ENCODE measurements at places on chromosomes 2 and 18.

DNA sequence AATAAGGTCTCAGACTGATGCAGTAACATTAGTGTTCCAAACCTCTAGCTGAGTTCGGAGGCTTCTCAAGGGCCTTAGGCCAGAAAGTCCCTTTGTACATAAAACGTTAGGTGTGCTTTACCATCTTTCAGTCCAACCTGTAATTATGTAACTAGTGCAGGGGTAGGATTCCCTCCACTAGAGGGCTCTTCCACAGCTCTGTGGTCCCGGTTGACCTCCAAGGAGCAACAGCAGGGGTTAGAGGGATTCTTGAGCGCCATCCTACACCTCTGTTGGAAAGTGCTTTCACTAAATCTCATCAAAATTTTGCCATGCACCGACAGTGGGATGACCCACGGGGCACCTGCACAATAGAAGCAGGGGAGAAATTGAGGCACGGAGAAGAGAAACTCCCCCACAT, 155.8 kb upstream of the LRP1B start:
- DNase-seq, result no peak

DNA sequence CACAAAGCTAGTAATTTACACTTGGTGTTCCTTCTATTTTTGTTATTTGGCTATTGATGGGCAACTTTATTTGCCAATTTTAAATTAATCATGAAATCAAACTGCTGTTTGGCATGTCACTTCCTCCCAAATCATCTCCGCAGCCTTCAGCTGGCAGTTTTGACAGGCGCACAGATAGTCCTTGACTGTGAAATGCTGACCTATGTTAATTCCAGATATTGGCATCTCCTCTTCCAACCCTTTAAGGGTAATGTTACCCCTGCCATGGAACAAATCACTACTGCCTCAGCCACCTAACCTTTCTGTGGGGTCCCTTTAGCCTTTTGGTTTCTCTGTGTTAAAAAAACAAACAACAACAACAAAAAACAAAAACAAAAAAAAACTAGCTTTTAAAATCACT, 182.4 kb upstream of the TANK start:
- DNase-seq, result no peak

- no peak for DNase-seq
These were observed 791.9 kb upstream of the SOX11 start for GRCh38 chr2:4900242-4900641.

- no peak for DNase-seq
These were observed 537.8 kb downstream of the LRRTM4 start for GRCh38 chr2:76984359-76984758.

DNA sequence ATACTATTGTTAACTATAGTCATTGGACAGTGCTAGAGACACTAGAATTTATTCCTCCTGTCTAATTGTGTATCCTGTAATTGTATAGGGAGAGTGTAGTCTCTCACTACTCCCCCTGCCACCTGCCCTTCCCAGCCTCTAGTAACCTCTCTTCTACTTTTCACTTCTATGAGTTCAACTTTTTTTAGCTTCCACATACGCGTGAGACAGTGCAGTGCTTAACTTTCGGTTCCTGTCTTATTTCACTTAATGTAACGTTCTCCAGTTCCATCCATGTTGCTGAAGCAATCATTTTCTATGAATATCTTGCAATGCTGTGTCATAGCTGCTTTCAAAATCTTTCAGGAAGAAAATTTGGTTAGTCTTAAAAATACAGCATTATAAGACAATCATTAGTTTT, 22.8 kb upstream of the RUFY4 start:
- DNase-seq, result no peak

DNA sequence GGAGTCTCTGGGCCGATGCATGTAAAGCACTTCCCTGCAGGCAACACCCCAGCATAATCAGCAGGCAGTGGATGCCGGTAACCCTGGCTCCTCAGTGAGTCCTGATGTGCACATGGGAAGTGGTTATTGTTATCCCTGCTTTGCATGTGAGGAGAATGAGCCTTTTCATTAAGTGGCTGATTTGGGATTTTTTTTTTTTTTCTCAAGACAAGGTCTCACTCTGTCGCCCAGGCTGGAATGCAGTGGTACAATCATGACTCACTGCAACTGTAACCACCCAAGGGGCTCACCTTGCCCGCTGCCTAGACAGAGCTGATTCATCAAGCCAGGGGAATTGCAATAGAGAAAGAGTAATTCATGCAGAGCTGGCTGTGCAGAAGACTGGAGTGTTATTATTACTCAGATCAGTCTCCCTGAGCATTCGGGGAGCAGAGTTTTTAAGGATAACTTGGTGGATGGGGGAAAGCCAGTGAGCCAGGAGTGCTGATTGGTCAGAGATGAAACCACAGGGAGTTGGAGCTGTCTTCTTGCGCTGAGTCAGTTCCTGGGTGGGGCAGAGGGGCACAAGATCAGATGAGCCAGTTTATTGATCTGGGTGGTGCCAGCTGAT, 95.4 kb downstream of the SOCS6 start:
- DNase-seq, result no peak

DNA sequence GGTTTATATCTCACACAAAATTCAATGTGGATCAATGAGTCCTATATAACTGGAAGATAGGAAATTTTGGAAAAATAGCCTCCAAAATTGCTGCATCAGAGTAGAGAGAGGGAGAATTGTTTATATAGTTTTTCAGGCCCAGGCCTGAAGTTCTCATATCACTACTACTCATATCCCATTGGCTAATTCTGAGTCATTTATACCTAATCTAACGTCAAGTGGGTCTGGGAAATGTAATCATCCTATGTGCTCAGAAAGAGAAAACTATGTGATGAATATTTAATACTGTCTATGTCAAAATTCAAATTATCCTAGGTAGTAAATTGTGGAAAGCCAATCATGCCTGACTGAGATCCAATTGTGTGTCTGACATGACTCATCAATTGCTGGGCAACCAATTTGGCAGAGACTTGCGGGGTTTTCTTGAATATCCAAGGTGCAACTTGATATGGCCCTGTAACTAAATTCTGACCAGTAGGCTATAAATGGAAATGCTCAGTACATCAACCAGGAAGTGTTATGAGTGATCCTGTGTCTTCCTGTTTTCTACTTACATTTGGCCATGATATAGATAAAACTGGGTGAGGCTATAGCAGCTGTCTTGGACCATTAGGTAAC, 744.4 kb downstream of the KCNJ3 start:
- no peak for DNase-seq

DNA sequence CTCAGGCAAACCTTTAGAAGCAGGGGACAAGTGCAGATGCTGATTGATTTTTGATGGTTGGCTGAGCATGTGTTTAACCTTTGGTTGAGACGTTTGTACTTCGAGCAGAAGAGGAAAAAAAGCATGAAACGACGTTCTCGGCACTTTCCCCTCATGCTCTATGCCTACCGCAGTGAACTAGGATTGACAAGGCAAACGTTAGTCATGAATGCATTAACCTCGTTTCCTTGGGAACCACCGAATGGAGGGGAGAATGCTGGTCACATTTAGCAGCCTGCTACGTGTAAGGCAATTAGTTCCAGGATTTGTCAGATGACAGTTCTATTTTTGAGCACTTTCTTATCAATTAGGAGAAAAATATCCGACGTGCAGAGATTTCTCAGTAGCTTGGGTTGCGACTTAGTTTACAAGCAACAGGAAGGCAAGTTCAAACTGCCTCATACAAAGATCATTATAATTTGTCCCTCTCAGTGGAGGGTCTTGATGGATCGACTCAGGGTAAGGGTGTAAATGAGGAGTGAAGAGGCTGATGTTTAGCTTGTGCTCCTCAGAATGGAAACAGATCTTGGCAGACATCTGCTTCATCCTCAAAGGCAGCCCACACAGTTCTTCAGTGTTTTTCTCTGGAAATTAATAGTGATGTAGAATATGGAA, 47.4 kb upstream of the GPR45 start:
- no peak for DNase-seq

DNA sequence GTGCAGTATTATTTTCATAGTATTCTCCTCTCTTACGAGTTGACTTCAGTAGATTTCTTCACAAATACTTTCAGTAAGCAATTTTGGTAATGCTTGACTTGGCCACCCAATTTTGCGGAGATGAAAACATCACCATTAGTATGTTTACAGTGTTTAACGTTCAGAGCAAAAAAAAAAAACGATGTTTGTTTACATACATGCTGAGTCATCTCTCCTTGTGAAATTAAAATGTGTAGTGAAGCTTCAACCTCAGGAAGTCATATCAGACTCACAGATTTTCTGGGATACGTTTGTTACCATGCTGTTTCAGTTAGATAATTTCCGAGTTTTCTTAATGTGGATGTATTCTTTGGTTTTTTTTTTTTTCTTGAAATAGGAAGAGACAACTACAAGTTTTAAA, 100.1 kb downstream of the CTNNA2 start:
- no peak for DNase-seq

DNA sequence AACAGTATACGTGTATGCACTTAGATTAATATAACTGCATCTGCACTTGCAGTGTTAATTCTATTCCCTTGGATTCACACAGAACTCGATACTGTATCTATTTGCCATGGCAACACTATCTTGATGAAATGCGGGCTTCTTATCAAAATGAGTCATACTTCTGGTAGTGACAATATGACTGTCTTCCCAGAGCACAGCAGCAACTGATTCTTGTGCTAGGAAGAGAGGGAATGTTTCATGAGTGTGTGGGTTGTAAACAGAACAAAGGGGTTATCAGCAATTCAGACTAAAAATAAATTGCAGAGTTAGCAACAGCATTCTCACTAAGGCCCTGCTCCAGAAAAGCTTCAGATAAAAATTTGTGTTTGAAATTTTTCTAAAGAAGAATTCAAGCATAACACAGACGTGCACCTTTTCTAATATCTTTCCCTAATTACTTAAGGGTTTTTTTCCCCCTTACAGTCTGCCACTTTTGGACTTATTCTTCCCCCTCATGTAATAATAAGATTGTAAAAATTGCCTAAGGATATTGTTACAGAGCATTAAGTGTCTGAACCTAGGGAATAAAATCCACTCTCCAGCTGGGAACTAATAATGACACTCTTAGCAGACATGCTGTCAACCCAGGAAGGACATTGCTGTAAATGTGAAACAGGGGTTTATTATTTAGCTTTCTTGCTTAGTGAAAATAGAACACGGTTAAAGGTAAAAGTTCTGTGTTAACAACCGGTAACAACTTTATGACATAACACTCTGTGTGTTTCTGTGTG, 99.9 kb upstream of the SLC38A11 start:
- DNase-seq, result no peak

- DNase-seq, result no peak
These were observed 141.1 kb downstream of the CSRNP3 start for GRCh38 chr2:165610591-165611029.

DNA sequence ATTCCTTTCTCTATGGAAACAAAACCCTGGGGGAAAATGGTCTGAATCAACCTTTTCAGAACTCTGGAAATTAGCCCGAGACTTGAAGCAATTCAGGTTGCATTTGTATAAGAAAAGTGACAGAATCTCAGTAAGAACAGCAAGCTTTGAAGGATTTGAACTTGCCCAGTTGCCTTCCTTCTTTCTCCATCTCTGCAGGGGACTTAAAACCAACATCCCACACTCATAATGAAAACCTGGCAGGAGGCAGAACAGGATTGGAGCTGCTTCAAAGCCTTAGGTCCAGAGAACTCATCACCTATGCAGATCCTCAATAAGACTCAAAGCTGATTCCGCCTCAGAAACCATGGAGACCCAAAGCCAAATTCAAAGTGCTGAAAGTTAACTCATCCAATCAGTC, 790.5 kb upstream of the ID2 start:
- no peak for DNase-seq

GRCh38 chr18:31101183-31102024, 817 bp downstream of the DSC2 start:
- DNase-seq, result no peak

DNA sequence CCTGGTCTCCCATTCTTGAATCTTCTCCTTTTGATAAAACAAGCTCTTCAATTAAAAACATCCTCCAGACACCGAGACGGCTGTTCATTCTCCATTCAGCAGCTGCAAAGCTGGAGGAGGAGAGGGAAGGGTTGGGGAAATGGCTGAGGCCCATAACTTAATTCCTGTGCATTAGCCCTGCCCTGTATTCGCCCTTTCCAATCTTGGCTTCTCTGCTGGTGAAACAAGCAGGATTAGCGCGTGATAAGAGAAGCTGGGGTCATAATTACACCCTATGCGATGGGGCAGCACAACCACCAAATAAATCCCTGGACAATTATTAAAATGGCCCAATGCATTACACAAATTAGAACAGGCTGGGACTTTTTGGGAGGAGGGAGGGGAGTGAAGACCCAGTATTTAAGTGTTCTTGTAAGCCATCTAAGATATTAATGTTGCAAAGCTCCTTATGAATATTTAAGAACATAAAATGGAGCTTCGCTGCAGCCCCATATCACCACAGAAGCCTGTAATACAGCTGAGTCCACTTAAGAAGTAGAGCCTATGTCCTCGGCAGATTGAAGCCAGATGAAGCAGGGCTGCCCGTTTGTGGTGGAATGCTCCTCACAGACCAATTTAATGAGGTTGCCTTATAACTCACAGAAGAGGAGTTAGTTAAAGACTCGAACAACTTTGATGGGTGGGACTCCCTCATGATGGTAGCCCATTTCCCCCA, 176.6 kb upstream of the SKOR2 start:
- no peak for DNase-seq

DNA sequence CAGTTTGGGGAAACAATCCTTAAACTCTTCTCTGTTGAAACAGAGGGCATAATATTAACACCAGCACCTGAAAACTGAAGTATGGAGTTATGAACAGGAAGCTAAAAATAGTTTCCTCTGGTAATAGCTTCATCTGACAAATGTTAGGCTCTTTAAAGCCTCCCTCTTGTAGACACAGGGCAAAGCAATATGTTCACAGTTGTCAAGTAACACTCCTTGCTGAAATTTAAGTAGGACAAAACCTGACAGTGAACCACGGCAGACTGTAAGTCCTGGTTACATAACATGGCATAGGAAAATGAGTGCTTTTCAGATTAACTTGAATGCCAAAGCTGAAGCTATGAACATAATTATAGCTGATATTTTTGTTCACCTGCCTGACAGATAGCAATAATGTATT, 172.9 kb downstream of the CMPK2 start:
- DNase-seq, result no peak

GRCh38 chr2:47506024-47506423, 103.1 kb downstream of the MSH2 start:
- DNase-seq, result no peak

GRCh38 chr2:210092791-210093190, 78.4 kb downstream of the KANSL1L start:
- DNase-seq, result no peak
